ENCODE measurements at places on chromosomes 7 and 10. TPM values are rescaled to one million over a fixed set of nuclear protein-coding genes. Genes with fewer than 3 reads are reported as not detected.

GRCh38 chr7:156537006-156537405 lies 103.6 kb upstream of the RNF32 start:
- no peak for DNase-seq

DNA sequence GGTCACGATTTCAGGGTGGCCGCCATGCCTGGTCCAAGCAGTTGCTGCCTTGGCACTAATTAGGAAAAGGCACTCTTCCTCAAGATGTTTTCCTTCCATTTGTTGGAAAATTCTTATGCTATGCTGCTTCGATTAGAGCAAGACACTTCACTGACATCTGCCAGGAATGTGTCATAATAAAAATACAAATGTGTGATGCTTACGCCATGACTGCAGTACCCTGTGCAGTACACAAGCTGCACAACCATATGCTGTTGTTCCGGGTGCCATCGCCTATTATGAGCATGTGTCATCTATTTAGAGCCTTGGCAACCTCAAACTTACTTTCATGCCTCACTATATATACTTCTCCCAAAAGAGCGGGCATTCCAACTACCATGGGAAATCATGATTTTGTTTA lies 14.9 kb upstream of the MPP7 start:
- no peak for DNase-seq

GRCh38 chr10:43249962-43250614 lies 16.8 kb downstream of the RASGEF1A start:
- no peak for DNase-seq

GRCh38 chr7:35356495-35356894 lies 102.6 kb upstream of the TBX20 start:
- no peak for DNase-seq

GRCh38 chr7:142910031-142910433 lies 23.5 kb downstream of the TRPV5 start:
- DNase-seq = no peak

- DNase-seq = no peak
These were observed 36.8 kb upstream of the EBF3 start for GRCh38 chr10:130000918-130001317.

DNA sequence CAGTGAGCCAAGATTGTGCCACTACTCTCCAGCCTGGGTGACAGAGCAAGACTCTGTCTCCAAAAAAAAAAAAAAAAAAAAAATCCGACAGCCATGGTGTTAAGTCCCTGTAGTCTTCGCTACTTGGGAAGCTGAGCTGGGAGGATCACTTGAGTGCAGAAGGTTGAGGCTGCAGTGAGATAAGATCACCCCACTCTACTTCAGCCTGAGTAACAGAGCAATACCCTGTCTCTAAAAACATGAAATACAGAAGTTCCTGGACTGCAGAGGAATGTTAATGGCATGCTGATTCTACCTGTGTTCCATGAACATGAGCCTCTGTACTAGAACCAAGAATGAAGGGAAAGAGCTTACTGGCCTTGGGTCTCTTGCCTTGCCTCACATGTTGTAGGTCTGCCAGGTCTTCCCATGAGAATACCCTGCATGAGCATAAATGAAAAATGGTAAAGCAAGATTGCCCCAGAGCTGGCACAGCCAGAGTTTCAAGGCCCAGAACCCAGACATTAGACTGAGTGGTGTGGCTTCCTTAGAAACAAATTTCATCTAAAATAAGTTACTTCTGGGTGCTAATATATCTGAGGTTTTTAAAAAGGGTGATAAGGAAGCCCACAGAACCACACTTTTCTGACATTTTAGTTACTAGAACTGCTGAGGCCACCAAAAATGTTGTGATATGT lies 8.6 kb downstream of the YAE1 start:
- no peak for DNase-seq

- no peak for DNase-seq
These were observed 4.8 kb upstream of the FAM24B start for GRCh38 chr10:122884166-122884565.

GRCh38 chr7:133419041-133419440 lies 166.2 kb downstream of the EXOC4 start:
- no peak for DNase-seq

DNA sequence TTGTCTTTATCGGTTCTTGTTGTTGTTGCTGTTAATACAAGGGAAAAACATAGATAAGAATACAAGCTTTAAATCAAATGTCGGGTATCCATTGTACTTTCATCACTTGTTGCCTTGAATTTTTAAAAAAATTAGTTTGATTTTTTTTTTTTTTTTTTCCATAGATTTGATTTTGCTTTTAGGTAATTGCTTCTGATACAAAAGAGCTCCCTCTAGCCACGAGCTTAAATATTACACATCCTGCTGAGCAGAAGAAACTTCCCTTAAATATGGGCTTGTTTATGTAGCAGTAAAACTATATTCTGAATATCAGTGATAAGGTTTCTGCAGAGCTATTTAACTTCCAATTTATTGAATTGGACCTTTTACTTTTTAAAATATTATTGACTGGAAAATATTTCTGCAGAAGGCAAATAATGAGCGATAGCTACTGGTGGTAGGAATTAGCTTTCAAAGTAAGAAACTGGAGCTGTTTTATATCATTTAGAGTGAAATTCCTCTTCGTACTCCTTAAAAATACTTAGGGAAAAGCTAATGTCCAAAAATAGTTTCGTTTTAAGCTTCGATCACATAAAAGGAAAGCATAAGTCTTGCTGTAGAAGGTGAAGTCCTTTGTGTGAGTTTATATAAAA lies 216.9 kb downstream of the POLR1F start:
- DNase-seq = no peak

GRCh38 chr7:27235387-27236311 lies 7.0 kb upstream of the EVX1 start:
- DNase-seq = no peak

GRCh38 chr7:47968847-47969774 lies 10.3 kb downstream of the HUS1 start:
- no peak for DNase-seq

- DNase-seq = peak; percentile 80
These were observed 80.6 kb downstream of the PRKAG2 start for GRCh38 chr7:151796091-151796870.

- no peak for DNase-seq
These were observed 25.1 kb downstream of the CUL1 start for GRCh38 chr7:148723846-148724245.

DNA sequence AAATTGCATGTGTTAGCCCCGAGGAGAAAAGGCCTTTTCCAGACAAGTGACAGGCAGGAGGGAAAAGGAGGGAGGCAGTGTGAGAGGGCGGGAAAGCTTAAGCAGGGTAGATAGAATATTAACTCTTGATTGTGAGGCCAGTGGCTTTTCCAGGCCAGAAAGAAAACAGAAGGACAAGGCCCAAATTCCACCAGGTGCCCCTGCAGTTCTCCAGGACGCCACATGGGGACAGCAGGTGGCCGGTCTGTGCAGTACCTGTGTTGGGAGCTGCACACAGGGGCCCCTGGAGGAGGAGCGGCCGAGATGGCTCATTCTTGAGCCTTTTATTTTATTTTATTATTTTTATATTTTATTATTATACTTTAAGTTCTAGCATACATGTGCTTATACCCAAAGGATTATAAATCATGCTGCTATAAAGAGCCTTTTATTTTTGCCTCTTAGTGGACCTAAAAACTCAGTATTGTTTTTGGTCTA lies 141.3 kb upstream of the KLF14 start:
- no peak for DNase-seq

The OR13A1 gene
- total RNA-seq = not detected

The BUB3 gene
- total RNA-seq = 12.2 TPM

DNA sequence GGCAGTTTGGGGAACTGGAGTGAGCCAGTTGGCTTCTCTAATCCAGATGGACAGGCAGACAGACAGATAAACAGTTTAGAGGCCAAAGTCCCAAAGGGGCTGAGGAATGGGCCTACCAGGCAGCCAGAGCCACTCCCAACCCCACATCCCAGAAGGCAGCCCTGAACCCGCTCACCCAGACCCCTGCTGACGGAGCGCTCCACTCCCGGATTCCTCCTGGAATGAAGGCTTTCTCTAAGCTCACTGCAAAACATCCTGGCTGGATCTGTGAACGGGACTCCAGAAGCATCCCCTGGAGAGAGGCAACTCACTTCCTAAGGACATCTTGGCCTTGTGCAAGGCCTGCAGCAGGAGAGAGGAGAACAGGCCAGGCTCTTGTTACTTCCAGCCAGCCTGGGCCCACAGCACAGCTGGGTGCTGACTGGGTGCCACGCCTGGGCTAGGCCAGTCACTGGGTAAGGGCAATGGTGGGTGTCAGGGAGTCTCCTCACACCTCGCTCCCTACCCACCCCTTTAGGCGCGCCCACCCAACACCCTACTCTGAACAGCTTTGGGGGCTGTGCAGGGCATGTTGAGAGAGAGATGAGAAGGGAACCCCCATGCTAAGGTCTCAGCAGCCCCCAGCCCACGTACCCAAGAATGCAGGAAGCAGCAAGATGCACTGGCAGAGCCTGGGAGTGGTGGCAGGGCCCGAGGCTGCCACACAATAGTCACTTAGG lies 168.6 kb upstream of the ZMIZ1 start:
- peak; percentile 72 for DNase-seq

The IDI2 gene
- total RNA-seq = not detected
